ENCODE measurements at places on chromosomes 11 and 22.

- no peak for DNase-seq
Observed at GRCh38 chr22:46192210-46192993, 42.1 kb downstream of the PPARA start.

DNA sequence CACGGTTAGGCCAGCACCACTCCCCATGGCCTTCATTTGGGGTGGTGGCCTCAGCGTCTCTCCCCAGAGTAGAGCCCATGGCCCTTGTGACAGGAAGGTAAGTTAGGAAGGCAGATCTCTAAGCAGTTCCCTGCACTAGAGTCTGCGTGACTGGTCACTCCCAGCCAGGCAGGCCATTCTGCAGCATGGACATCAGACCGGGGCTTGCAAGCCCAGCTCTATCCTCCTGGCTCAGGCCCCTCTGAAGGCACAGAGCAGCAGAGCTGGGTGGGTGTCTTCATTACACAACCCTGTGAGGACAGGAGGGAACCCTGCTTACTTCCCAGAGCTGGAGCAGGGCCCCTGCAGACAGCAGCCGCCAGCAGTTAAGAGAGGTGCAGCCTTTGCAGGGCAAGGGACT is 77.3 kb downstream of the PIWIL3 start:
- DNase-seq, result no peak

DNA sequence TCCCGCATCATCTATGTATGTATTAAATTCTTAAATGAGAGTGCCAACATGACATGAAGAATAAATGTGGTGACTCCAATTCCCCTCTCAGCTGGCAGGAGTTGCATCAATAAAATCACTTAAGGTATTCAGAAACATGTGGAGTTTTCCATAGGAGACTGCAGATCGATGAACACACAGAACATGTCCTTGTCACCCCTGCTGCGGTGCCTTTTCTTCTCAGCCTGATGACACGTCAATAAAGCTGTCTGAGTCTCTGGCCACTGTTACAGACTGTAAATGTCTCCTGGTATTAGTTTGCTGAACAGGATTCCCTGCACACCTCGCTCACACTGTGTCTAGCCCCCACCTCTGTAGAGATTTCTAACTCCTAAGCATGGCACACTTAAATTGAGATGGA is 460.5 kb downstream of the LRRC4C start:
- no peak for DNase-seq

GRCh38 chr11:29352273-29352795 is 664.5 kb downstream of the KCNA4 start:
- DNase-seq, result no peak

DNA sequence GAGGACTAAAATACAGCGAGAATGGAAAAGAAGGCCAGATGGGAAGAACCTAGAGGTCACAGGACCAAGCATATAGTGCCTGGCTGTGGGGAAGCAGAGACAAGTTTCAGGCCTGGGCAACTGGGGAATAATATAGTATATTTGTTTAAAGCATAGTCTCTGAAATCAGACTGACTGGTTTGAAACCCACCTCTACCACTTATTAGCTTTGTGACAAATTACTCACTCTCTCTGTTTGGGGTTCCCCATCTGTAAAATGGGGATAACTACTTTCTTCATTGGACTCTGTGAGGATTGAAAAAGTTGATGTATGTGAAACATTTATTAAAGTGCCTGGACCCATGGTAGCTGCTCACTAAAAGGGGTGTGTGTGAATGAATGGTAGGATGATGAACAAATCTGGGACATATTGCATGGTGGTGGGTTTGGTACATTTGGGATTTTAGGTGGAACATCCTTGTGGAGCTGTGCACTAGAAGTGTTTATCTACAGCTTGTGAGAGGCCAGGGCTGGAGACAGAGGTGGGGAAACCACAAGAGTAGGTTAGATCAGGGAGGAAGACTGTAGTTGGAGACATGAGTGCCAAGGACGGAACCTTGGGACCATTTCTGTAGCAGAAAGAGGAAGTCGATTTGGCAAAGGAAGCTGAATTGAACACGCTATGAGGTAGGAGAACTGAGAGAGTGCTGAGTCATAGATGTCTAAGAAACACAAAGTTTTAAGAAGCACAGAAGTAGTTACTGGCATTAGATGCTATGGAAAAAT is 52.6 kb downstream of the SWAP70 start:
- DNase-seq, result peak; percentile 54

DNA sequence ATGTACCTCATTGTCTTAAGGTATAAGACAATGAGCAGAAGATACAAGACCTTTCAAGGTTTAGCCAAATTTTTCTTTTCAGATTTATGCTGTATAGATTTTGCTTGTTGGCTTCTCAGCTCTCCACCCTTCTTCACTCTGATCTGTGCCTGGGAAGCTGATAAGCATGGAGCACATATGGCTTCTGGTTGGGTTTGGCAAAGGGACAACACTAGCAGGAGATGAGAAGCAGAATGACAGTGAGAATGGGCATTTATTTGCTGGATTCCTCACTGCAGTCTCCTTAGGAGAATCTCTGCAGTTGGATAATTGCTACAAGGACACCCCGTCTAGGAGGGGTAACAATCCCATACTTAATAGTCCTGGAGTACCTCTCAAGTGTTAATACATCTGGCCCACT is 474.8 kb upstream of the CCDC90B start:
- DNase-seq, result no peak

DNA sequence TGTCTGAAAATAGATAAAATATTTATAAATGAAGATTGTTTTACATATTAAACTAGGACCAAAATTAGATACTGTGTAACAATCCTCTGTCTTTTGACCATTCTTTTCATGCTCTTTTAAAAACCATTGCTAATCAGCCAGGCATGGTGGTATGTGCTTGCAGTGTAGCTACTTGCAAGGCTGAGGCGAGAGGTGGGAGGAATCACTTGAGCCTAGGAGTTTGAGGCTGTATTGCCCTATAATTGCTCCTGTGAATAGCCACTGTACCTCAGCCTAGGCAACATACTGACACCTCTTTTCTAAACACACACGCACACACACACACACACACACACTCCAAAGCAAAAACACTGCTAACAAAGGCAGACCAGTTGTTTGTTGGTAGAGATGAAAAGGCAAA is 259.2 kb downstream of the JRKL start:
- DNase-seq, result no peak

All from skin of body (tissue), 3 donors.